ENCODE measurements at places on chromosomes 3 and 15.

- DNase-seq, result no peak
Measured at GRCh38 chr15:28167042-28167441, 67.9 kb upstream of the OCA2 start.

DNA sequence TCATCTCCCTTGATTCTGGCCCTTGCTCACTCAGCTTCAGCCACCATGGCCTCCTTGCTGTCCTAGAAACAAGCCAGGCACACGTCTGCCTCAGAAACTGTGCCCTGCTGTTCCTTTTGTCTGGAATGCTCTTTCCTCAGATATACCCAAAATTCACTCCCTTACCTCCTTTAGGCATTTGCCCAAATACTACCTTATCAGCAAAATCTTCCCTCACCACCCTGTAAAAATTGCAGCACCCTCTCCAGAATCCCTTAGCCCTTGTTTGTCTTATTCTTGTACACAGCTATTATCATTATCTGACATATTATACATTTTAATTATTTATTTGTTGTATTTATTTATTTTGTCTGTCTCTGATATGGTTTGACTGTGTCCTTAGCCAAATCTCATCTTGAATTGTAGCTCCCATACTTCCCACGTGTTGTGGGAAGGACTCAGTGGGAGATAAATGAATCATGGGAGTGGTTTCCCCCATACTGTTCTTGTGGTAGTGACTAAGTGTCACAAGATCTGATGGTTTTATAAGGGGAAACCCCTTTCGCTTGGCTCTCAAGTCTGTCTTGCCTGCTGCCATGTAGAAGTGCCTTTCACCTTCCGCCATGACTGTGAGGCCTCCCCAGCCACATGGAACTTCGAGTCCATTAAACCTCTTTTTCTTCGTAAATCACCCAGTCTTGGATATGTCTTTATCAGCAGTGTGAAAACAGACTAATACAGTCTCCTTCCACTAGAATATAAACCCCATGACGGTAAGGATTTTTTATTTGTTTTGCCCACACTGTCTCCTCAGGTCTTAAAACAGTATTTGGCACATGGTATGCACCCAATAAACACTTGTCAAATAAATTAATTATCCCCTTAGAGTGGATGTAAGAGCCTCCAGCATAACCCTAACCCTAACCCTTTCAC, 60.0 kb upstream of the STT3B start:
- peak; percentile 62 for DNase-seq

GRCh38 chr15:58495891-58496408, 64.2 kb downstream of the LIPC start:
- no peak for DNase-seq

DNA sequence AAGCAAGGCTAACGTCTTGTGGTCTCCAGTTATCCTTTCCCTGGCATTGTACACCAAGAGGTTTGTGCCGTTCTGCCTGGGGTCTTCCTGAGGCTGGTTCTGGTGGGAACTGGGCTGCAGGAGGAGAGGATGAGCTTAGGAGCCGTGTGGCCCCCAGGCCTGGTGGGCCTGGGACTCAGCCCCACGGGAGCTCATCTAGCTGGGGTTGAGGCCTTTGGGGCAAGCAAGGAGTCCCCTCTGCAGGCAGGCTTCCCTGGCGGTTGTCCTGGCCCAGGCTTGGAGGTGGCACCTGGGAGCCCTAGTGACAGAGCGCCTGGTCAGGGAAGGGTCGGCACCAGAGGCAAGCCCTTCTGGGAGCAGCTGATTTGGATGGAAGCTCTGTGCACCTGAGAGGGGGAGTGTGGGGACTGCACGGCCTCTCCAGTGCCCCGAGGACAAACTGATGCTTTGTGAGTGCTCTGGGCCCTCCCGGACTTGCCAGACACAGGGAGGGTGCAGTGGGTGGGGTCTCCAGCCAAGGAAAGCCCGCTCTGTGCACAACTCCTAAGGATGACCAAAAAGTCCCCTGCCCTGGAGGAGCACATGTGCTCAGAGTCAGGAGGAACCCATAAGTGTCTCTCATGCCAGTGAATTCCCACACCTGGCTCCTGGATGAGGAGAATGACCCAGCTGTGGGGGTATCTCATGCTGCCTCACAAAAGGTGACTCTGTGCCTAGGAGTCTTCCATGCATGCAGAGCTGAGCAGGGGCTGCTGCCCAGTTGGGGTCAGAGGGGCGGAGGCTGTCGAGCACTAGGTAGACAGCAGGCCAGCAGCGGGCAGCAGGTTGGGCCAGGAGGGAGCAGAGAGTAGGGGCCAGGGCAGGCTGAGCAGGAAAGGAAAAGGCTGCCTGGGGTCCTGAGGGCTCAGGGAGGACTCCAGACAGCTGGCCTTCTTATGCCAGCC, 2.7 kb downstream of the PAK6 start:
- DNase-seq, result no peak

DNA sequence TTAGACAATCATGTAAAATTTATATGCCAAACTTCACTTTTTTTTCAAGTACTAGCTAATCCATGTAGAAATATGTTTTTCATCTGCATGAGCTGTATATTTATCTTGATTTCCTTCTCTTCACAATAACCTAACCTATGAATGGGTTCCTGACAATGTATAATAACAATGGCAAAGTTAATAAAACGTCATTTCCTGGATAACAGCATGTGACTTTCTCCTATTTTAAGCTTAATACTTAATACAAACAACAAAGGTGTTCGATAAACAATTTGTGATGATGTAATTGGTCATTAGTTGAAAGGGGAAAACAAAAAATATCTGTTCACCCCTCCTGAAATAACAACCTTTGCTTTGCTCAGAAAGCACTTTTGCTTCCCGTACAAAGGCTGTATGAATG, 20.4 kb downstream of the CD200 start:
- DNase-seq, result no peak

DNA sequence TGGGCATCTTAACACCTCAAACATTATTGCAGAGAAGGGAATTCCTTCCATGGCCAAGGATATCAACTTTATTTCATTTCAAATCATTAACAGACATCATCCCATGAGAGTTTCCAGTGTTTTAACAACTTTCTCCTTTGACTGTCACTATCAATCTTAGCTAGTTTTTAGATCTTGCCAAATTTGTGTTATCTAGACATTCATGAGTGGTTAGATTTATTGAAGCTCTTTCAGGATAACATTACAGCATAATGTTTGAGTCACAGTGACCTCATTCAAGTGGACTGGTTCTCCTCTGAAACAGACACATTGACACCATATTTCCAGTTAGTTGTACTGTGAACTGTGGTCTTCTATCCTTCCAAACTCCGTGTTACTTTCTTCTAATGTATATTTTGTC, 8.6 kb upstream of the TNFAIP8L3 start:
- no peak for DNase-seq
